ENCODE measurements at places on chromosomes 11 and 22.

DNA sequence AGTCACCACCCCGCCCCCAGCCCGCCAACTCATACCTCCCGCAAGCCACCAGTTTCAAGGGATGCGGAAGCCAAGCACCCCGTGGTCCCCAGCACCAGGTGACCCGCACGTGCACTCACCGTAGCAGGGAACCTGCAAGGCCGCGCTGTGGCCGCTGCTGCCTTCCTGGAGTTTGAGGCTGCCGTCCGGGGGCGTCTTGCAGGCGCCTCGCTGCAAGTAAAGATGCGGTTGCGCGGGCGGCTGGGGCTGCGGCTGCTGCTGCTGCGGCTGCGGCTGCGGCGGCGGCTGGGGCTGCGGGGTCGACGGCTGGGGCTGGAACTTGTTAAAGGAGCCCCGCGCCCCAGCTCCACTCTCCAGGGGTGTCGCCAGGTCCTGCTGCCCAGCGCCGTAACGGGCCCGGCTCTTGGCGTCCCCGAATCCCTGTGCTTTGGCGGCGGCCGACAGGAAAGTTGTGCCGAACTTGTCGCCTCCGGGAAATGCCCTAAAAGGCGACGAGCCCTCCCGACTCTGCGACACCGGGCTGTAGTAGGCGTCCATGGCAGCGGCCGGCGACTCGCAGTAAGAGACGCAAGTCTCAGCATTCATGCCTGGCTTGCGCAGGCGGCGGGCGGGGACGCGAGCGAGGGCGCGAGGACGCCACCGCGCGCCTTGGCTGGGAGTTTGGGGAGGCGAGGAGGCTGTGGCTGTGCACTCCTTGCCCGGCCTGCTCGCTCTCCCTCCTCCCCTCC, at the start of gene ALX4:
Gene ALX4, minus strand, starts transcription at position 662 of the 728 bp plus-strand sequence. Its CDS starts 77 bp downstream, at position 585.
- DNase-seq, result no peak

DNA sequence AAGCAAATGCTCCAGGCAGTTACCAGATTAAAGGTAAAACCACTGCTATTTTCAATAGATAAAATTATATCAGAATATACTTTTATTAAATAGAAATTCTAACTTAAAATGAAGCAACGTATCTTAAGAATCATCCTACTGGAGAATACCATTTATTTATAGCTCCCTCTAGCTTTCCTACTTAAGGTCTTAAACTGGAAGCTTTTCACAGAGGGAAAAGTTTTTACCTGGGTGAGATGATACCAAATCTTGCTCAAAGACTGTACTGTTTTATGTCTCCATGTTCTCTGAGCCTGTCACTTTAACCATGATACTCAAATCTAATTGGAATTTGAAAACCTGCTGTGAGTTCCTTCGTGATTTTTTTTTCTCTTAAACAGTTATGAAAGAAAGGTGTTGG, 291.8 kb downstream of the AASDHPPT start:
- DNase-seq, result no peak

DNA sequence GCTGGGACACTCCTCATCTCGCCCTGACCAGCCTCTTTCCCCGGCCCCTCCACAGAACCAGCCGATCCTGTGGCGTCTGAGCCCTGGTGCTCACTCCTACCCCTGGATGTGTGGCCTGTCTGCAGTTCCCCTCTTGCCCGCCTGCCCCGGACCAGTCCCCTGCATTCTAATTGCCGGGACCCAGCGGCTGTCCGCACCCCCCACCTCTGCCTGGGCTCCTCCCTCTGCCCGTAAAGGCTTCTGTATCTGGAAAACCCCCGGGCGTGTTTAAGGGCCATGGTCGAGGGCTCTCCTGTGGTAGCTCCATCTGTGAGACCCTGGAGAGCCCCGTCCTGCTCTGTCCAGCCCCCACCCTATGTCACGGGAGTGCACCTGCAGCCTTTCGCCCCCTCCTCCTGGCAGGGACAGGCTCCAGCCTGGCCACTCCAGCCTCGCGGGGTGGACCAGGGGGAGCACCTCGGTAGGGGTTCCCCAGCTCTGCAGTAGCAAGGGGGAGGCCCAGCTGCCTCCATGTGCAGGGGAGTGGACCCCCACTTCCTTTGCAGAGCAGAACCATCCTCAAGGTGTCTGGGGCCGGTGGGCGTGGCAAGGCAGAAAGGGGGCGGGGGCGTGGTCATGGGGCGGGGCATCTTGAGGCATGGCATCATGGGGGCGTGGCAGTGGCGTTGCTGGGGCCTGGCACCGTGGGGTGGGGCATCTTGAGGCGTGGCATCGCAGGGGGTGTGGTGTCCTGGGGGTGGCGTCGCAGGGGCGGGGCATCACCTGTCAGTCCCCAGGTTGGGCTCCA, 430.4 kb downstream of the TBC1D22A start:
- DNase-seq, result peak; percentile 16

GRCh38 chr11:37519781-37520180, 921.7 kb upstream of the RAG2 start:
- no peak for DNase-seq

- DNase-seq, result no peak
Observed at GRCh38 chr11:120056301-120057027, 81.4 kb downstream of the TRIM29 start.

DNA sequence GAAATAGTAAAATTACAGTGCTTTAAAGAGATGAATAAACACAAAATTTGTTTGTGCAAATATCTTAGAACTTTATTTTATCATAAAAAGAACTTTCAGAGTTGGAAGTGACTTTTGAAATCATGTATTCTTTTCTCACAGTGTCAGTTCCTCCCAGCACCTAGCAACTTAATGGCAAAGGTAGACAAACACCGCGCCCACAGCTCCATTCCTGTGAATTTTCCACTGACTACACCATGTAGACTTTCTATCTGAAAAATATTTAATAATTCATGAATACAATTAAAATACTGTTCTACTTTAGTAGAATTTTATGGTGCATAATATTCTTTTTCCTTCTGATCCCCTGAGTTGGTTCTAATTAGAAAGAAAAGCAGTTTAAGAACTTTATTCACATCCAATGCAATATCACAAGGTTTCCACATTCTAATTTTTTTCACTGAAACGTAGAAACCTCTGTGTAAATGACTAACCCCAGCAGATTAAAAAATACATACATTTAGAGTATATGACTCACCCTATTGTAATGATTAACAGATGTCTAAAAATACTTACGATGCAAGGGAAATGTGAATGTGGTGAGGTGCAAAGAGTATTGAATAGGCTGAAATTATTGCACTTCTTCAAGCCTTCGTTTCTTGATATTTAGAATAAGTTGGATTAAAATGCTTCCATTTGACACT, 218.2 kb upstream of the CCDC179 start:
- no peak for DNase-seq

GRCh38 chr11:119752345-119752871, 23.4 kb upstream of the NECTIN1 start:
- DNase-seq, result no peak

GRCh38 chr11:72600557-72600956, 73.7 kb downstream of the PDE2A start:
- no peak for DNase-seq

DNA sequence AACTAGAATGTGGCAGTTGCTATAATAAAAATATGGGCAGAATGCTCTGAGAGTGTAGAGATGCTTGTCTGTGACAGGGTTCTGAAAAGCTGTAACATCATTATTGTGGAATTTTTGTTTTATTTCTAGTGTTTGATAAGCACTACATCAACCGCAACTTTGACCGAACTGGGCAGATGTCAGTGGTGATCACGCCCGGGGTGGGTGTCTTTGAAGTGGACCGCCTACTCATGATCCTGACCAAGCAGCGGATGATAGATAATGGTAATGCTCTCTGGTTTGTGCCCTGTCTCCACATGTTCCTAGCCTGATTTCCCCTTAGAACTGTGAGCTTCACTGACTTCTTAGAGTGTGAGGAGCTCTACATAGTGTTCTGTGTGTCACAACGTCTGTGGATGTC, 48.8 kb downstream of the DEPDC5 start:
- no peak for DNase-seq

- DNase-seq, result no peak
Observed at GRCh38 chr22:37010976-37011375, 8.3 kb downstream of the TST start.
